ENCODE measurements at places on chromosomes 6 and 20.
A peak's percentile ranks its signal among the peaks of the same experiment; 100 is the strongest.

GRCh38 chr6:19438566-19439353, 398.4 kb upstream of the ID4 start:
- DNase-seq, result no peak

DNA sequence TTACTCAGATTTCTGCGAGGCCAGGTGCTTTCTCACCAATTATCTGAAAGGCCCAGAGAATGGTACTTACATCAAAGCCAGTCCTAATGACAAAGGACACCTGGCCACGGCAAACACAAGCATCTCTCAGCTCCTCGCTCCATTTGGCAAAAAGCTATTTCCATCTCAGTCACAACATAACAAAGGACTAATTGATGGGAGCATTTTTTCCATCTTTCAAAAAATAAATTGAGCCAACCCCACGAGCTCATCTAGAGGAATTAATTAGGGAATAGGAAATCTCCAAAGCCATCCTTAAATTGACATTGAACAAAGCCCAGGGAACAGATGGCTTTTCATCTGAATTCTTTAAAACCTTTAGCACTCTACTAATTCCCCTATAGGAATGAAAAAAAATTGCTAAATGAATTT, 236.7 kb downstream of the HAO1 start:
- no peak for DNase-seq

DNA sequence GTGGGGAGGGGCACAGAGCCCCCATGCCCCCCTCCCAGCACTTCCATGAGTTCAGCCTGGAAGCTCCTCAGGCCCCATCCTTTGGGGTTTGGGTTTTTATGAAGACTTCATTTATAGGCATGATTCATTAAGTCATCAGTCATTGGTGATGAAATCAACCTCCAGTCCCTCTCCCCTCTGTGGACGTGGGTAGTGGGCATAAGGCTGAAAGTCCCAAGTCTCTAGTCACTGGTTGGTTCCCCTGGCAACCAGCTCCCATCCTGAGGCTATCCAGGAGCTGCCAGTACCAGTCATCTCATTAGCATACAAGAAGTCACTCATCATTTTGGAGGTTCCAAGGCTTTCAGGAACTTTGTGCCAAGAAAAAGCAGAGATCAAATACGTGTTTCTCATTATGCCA, 9.2 kb downstream of the TGM3 start:
- DNase-seq, result no peak

GRCh38 chr6:5208471-5208971, 52.2 kb downstream of the LYRM4 start:
- no peak for DNase-seq

DNA sequence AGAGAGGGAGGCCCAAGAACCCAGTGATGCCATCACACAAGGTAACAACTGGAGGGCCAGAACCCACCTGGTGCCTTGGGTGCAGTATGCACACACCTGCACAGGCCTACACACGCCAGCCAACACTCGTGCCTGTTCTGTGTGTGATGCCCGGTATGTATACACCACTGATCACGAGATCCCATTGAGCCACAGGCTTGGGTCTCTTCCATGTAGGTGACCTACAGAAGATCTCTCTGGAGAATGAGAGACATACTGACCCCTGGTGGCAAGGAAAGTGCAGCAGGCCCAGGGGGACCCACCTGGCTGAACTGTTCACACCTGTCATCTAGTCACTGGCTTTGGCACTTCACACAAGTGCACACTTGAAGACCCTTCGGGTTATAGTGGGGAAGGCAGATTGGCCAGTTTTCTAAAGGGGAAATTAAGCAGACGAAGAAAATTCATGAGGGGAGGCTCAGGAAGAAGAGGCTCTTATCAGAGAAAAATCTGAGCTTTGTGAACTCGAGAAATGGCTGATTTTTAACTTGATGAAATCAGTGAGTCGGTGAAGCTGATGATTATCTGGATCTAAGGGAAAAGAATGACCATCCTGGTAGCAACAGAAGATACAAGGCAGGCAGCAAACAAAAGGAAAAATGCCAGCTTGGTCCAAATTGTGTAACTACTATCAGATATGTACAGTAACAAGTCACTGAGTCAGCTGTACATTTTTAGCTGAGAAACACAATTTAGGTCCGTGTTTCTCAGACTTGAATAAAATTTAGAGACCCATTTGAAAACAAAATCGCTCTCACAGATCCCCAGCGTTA, 69.1 kb upstream of the PBOV1 start:
- DNase-seq, result no peak

GRCh38 chr6:33733709-33734007, 13.0 kb downstream of the IP6K3 start:
- no peak for DNase-seq

- no peak for DNase-seq
Observed at GRCh38 chr6:158191761-158192160, 23.6 kb downstream of the GTF2H5 start.

GRCh38 chr6:130381459-130382380, 15.9 kb downstream of the TMEM200A start:
- no peak for DNase-seq

DNA sequence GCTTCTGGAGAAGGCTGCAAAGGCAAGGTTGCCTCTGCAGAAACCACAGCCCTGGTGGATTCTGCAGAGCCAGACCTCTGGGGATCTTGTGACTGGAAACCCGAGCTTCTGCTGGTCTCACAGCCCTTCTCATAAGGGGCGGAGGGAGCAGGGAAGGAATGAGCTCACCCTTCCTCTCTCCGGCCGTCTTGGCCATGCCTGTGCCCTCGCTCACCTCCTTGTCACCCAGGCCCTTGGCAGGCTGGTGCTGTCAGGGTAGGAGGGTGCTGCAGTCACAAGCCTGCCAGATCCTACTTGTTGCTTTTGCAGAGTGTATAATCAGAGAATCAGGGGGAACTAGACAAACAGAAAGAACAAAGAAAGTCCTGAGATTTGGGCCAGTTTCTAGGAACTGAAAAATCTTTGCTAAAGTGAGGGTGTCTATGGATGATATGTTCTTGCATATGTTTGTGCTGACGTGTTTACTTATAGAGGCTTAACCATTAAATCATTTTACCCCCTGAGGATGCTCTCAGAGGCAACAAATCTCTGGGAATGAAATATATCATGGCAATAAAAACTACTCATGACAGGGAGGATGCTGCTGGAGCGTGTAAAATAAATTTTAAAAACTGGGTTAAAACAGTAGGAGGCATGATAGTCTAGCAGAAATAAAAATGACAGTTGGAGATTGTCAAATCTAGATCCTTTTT, 244.9 kb upstream of the SOX4 start:
- no peak for DNase-seq

DNA sequence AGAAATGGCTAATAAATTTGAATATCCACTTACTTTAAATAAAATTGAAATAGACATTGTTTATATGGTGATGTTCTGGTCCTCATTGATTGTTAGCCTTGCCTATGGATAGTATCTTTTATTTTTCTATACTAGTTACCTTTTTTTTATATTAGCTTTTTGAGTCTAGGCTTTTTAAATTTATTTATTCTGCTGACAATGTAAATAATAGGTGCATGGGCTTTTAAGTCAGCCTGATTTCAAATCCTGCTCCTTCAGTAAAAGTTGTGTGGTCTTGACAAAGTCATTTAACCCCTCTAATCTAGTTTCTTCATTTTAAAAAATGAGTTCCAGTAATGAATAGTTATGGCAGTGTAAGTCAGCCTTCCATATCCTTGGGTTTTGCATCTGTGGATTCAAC, 38.6 kb downstream of the FAM162B start:
- no peak for DNase-seq

DNA sequence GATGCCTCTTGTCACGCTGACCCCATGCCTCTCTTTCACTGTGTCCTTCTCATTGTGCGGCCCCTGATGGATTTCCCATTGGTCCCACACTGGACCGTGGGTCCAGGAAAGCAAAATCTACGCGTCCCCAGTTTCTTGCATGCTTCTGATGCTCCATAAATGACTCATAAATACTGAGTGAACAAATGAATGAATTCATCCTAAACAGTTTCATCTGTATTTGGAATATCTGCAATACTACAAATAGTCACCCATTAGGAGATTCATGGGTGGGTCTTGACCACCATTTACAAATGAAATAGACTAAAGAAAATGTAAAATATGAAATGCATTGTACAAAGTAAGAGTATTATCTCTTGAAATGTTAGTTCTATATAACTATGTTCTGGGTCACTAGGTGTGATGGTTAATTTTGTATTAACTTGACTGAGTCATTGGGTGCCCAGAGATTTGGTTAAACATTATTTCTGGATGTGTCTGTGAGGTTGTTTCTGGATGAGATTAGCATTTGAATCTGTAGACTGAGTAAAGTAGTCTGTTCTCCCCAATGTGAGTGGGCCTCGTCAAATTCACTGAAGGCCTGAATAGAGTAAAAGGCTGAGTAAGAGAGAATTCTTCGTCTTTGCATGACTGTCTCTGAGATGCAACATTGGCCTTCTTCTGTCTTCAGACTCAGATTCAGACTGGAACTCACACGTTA, 448.7 kb downstream of the PREX1 start:
- no peak for DNase-seq

DNA sequence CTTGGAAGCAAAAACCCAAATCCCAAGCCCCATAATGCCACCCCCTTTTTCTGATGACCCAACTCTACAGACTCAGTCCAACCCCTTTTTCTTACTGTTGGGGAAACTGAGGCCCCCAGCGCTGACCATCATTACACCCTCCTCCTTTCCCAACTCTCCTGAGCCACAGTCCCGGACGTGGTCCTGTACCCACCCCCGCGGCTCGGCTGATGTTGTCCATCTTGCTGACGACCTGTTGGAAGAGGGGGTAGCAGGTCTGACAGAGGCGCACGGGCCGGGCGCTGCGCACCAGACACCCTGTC, 533 bp downstream of the OSTM1 start:
- no peak for DNase-seq

- DNase-seq, result no peak
Observed at GRCh38 chr6:136669299-136669699, 119.1 kb upstream of the MAP7 start.

GRCh38 chr20:15945289-15945688, 628.0 kb downstream of the KIF16B start:
- DNase-seq, result no peak

GRCh38 chr6:2168480-2168879, 76.9 kb downstream of the GMDS start:
- no peak for DNase-seq

GRCh38 chr6:34131326-34132290, 14.3 kb downstream of the GRM4 start:
- no peak for DNase-seq

DNA sequence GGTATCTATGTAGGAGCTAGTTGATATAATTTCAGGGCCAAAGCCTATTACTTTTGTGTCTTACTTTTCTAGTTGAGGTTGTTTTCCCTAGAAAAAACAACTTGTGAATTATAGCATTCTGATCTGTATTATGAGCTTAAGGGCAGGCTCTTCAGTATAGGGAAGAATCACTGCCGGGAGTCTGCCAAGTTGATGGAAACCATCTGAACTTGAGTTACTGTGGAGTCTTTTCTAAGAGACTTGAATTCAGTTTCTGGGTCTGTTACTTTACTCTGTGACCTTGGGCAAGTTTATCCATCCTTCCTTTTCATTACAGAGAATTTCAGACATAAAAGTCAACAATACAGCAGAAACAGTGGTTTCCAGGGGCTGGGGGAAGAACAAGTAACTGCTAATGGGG, 2.1 kb upstream of the CASS4 start:
- DNase-seq, result no peak

DNA sequence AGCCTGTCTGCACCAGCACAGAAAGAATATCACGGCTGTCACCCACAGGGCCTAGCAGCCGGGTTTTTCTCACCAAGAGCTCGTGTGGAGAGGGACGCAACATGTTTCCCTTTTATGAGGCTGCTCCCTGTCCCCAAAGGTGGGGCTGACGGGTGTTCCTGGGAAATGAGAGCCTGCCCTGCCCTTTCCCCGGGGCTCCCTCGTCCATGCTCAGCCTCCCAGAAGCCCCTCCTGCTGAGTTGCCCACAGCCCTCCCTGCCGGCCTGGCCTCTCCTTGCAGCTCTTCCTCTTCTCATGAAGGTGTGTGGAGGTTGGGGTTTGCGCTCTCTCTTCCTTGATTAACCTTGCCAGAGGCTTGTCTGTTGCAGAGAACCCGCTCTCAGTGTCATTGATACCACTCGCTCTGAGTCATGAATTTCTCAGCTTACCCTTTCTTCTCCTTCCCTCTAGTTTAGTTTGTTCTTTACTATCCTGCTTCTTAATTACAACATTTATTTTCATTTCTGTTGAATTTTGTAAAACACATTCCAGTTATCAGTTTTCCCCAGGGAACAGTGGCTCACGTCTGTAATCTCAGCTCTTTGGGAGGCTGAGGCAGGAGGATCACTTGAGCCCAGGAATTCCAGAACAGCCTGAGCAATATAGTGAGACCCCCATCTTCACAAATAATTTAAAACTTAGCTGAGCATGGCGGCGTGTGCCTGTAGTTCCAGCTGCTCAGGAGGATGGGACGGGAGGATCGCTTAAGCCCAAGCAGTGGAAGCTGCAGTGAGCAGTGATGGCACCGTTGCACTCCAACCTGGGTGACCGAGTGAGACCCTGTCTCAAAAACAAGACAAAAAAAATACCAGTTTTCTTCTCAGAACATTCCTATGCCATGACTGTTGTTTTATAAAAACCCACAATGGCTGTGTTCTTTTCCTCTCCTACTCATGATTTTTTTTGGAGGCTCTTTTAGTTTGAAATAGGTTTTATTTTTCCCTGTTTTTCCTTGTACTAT, 103.8 kb downstream of the TMEM242 start:
- no peak for DNase-seq

DNA sequence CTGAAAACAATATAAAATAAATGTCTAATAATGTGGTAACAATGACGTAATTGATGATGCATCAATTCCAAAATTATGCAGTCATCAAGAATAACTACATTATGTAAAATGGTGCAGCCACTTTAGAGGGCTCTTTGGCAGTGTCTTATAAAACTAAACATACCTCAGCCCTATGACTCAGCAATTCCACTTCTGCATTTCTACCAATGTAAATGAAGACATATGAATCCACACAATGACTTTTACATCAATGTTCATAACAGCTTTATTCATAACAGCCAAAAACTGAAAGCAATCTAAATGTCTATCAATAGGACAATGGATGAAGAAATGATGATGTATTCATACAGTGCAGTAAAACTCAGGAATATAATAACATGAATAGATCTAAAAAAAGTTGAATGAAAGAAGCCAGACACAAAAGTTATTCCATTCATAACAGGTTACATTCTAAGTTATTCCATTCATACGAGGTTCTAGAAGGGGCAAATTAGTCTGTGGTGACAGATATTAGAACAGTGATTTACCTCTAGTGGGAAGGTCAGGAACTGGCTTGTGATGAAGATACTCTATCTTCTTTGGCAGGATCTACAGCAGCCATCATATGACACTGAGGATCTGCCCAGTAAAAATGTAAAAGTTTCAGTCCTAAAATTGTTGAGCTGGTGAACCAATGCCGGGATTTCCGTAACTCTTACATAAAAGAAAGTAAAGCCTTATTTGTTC, 396.1 kb downstream of the PLCB1 start:
- DNase-seq, result no peak

- DNase-seq, result peak; percentile 38
Observed at GRCh38 chr6:11381801-11382513, 149.5 kb upstream of the NEDD9 start.

- no peak for DNase-seq
Observed at GRCh38 chr6:166707045-166707444, 80.0 kb upstream of the RPS6KA2 start.

- DNase-seq, result no peak
Observed at GRCh38 chr6:158955255-158955654, 44.7 kb downstream of the RSPH3 start.

- no peak for DNase-seq
Observed at GRCh38 chr6:112434896-112435435, 87.8 kb downstream of the RFPL4B start.

All from stimulated activated CD8-positive, alpha-beta memory T cell treated with anti-CD3 and anti-CD28 coated beads, Interleukin-2, amount 100 ng/mL, for 1 hour (primary cell).